AG09309 (cell line): ENCODE measurements at places on chromosomes 4 and X.
A peak's percentile ranks its signal among the peaks of the same experiment; 100 is the strongest.

GRCh38 chrX:53044995-53045394 lies 3.6 kb upstream of the GPR173 start:
- DNase-seq = no peak

- no peak for DNase-seq
Observed at GRCh38 chrX:112751076-112751475, 71.3 kb upstream of the LHFPL1 start.

- no peak for DNase-seq
Observed at GRCh38 chrX:42948723-42949657, 171.0 kb upstream of the PPP1R2C start.

DNA sequence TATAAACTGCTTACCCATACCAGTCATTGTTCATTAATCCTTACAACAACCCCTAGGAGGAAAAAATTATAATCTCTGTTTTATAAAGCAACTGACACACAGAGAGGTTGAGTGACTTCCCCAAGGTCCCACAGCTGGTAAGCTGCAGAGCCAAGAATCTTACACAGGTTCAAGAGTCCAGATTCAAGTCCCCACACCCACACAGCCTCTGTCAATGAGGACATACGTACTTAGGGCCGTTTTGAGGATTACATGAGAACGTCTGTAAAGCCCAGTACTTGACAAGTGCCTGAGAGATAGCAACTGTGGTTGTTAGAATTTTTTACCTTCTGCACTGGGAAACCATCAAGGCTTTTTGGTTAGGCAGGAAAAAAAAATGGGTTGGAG lies 556 bp upstream of the SLC25A43 start:
- DNase-seq = no peak

- no peak for DNase-seq
Observed at GRCh38 chrX:71128166-71128833, 9.9 kb downstream of the MED12 start.

GRCh38 chr4:94640151-94640550 lies 117.6 kb upstream of the BMPR1B start:
- DNase-seq = no peak

- peak; percentile 25 for DNase-seq
Observed at GRCh38 chr4:152515678-152516077, 20.2 kb downstream of the FBXW7 start.

GRCh38 chrX:53445977-53446376 lies 11.8 kb upstream of the HSD17B10 start:
- DNase-seq = no peak

DNA sequence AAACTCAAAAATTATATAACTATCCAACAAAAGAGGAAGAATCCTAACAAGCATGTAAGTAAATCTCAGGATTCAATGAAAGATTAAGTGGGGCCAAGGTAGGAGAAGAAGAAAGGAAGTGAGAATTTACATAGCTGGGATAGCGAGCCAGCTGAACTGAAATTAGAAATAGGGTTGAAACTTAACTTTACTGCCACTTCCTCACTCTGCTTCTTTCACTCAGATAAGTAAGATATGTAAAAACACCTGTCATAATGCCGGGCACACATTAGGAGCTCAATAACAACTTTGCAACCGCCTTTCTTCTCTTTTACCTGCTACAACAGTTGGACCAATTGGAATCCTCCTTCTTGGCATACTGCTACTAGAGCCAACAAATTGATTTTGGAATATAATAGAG lies 129.4 kb downstream of the CNKSR2 start:
- DNase-seq = no peak

DNA sequence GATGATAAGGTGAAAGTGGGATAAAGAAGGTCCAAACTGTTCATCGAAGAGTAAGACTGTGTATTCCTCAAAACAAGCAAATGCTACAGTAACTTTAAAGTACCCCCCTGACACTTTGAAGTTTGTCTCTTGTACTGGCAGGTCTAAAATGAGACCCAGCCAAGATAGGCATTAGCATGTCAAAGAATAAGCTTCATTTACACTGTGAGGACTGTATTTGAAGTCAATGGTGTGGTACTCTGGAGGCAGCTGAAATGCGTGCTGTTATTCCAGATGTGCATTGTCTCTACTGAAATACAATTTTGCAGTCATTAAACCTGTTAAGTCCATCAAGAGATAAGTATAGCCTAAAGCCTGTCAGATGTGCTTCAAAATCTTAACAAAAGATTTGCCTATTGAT lies 288.9 kb upstream of the TECRL start:
- no peak for DNase-seq
